ENCODE measurements at places on chromosomes 5 and 9.

- no peak for DNase-seq
Measured at GRCh38 chr9:136124976-136125692, 6.5 kb upstream of the TMEM250 start.

GRCh38 chr9:77011973-77012821 is 7.3 kb upstream of the FOXB2 start:
- peak; percentile 68 for DNase-seq

- DNase-seq, result peak; percentile 32
Measured at GRCh38 chr5:96963267-96963666, 27.4 kb downstream of the LNPEP start.

GRCh38 chr9:38718148-38718547 is 1.8 kb downstream of the FAM240B start:
- DNase-seq, result no peak

GRCh38 chr5:104199771-104200170 is 637.2 kb upstream of the NUDT12 start:
- DNase-seq, result no peak

GRCh38 chr5:9596171-9596780 is 33.9 kb downstream of the TAS2R1 start:
- DNase-seq, result no peak

GRCh38 chr9:137739371-137740309 is 120.8 kb downstream of the EHMT1 start:
- DNase-seq, result no peak

- DNase-seq, result peak; percentile 51
Measured at GRCh38 chr9:128124873-128125579, 2.5 kb downstream of the PTGES2 start.

GRCh38 chr9:70262948-70263347 is 4.2 kb downstream of the SMC5 start:
- no peak for DNase-seq

- no peak for DNase-seq
Measured at GRCh38 chr5:87686018-87686417, 273.3 kb upstream of the CCNH start.

DNA sequence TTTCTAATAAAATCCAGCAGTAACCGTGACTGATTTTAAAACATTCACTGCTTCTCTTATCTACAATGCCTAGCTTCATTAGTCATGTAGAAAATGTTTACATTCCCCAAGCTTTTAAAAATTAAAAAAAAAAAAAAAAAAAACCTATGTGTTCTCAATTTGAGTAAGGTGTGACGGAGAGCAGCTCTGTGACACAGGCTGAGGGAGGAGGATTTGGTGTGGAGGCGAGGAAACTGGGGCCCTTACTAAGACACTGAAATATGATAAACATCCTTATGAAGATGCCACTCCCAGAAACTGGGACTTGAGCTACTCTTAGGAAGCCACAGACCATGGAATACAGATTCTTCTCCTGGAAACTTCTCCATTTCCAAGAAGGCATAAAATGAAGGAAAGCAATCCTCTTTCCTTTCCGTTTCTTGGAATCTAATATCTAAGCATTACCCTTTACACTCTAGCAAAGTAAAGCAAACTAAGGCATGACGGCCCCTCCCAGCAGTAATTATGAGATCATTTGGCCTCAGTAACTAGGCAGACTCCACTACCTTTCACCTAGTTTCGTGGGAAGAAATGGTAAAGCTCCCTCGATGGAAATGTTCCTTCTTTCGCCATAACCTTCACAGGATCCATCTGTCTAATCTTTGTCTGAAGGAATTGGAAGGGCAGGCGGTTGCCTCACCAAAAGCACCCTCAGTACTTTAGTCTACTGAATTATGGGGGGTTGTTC is 23.5 kb downstream of the GRAMD2B start:
- no peak for DNase-seq

DNA sequence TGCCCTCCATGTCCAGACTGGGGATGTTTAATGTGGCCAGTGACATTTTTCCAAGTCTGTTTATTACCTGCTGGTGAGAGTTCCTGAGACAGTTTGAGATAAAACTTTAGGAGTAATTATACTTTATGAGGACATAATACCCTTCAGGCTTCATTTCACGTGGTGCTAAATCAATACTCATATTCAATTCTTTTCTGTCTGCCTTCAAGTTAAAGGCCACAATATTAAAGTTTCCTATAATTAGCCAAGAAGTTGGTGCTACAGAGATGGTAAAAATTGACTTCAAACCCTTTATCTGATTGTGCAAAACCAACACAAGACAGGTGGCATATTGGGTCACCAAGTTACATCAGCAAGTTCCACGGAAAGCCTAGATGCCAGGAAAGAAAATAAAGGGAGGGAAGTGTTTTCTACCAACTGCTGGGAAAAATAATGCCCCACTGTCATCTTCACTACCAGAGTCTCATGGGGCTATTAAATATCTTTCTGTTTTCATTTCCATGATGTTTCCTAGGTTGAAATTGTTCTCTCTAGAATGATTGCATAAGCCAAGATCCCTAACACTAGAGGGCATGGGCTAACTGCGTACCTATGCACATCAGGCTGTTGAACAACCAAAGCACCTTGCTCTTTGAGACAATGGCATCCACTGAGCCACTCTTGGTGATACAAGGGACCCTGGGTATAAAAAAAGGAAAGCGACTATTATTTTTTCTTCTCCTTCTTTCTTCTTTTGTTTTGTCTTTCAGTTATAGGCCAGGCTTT is 68.7 kb downstream of the INSYN2B start:
- DNase-seq, result no peak

- DNase-seq, result no peak
Measured at GRCh38 chr5:107889387-107889786, 218.7 kb upstream of the EFNA5 start.

DNA sequence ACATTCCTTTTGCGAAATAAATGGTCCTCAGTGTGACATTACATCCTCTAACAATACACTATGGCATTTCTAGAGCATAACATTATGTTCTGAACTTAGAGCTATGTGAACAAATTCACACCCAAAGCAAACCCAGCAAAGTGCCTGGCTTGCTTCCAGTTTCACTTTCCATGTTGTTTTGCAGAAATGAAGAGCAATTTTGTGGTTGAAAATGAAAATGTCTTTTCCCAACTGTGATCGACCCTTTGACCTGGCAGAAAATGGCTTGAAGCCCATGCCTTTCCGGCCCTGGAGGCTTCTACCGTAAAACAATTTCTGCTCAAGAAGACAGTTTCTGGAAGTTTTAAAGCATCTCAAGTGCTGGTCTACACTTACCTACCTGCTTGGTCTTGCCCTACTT is 344.7 kb upstream of the RGMB start:
- DNase-seq, result no peak

- no peak for DNase-seq
Measured at GRCh38 chr5:16921211-16921610, 14.9 kb downstream of the MYO10 start.

GRCh38 chr9:113807173-113808061 is 68.7 kb upstream of the ZNF618 start:
- peak; percentile 66 for DNase-seq

- no peak for DNase-seq
Measured at GRCh38 chr9:4242239-4242638, 57.6 kb downstream of the GLIS3 start.

DNA sequence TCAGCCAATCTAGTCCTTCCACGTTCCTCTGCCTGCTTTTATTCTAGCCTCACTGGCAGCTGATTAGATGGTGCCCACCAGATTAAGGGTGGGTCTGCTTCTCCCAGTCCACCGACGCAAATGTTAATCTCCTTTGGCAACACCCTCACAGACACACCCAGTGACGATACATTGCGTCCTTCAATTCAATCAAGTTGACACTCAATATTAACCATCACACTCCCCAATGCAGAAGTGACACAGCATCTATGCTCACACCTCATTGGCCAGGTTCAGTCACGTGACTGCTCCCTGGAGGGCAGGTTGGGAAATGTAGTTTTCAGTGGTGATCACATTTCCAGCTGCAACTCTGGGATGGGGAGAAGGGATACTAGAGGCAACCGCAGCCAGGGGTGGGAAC is 13.0 kb downstream of the SUSD3 start:
- no peak for DNase-seq

DNA sequence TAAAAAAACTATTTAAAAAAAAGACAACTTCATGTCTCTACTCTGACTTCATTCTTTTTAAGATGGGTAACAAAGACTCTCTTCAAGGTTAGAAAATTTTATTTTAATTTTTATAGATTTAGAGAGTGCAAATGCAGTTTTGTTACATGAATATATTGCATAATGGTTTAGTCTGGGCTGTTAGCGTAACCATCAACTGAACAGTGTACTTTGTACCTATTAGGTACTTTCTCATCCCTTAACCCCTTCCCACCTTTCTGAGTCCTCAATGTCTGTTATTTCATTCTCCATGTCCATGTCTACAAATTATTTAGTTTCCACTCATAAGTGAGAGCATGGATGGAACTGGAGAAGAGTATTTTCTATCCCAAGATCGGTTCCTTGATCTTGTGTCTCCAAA is 16.8 kb downstream of the TLR4 start:
- DNase-seq, result no peak

- DNase-seq, result no peak
Measured at GRCh38 chr5:58963361-58963760, 380.5 kb downstream of the RAB3C start.

DNA sequence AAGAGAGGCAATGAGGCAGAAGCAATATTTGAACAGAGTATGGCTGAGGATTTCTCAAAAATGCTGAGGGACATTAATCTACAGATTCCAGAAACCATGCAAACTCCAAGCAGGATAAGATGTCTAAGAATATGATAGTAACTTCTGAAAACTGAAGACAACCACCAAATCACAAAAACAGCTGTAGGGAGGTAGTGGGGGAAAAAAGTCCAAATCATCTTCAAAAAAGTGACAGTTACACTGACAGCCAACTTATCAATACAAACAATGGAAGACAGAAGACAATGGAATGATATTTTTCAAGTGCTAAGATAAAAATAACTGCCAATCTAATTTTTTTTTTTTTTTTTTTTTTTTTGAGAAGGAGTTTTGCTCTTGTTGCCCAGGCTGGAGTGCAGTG is 30.5 kb downstream of the CMYA5 start:
- DNase-seq, result no peak

DNA sequence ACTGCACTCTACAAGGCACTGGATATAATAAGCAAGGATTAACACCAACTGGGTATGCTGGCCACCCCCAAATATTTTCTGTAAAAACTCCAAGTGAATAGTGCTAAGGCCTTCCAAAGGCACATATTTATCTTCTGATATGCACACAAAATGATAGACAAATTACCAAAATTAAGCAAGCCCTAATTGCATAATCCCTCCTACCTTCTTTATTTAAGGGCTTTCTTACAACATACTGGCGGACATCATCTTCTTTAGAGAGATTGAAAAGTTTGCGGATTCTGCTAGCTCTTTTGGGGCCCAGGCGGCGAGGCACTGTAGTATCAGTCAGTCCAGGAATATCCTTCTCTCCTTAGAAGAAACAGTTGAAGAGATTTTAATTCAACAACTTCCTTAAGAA is 1.9 kb downstream of the RPS6 start:
- DNase-seq, result no peak

GRCh38 chr9:111937781-111938426 is 41.3 kb downstream of the UGCG start:
- DNase-seq, result peak; percentile 44

DNA sequence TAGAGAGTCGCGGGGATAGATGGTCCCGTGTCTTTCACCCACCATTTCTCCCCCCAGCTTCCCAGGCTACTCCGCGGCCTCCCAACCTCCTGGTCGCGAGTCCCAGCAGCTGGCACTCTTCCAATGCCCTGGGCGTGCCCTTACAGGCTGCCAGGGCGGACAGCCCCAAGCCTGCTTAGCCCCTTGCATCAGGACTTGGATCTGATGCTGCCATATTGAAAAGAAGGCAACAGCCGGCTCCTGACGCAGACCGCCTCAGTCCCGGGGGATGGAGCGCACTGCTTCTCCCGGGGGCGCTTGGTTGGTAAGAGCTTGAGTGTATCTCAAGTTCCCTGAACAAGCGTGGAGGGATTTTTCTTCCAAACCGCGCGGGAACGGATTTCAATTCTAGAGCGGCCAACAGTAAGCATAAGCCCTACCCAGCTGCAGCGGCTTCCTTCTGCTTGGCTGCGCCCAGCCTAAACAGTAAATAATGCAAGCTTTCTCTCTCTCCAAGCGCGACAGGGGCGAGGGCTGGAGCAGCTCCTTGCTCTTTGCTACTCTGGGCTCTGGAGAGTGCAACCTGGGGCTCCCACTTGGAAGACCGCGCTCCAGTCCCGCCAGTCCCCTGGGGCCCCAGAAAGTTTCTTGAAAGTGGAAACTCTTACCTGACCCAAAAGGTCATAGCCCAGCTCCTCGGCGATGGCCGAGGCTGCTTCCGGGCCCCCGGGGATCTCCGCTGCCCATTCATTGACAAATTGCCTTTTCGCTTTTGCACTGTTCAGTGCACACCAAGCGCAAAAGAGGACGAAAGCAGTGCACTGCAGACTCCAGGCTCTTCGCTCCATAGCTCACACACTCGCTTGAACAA is 607 bp downstream of the PCSK1 start:
- peak; percentile 51 for DNase-seq

GRCh38 chr9:137478613-137478961 is 19.5 kb upstream of the NSMF start:
- no peak for DNase-seq

GRCh38 chr9:82447343-82447742 is 458.8 kb downstream of the SPATA31D1 start:
- DNase-seq, result no peak

GRCh38 chr5:140602147-140602546 is 30.8 kb downstream of the CD14 start:
- no peak for DNase-seq

DNA sequence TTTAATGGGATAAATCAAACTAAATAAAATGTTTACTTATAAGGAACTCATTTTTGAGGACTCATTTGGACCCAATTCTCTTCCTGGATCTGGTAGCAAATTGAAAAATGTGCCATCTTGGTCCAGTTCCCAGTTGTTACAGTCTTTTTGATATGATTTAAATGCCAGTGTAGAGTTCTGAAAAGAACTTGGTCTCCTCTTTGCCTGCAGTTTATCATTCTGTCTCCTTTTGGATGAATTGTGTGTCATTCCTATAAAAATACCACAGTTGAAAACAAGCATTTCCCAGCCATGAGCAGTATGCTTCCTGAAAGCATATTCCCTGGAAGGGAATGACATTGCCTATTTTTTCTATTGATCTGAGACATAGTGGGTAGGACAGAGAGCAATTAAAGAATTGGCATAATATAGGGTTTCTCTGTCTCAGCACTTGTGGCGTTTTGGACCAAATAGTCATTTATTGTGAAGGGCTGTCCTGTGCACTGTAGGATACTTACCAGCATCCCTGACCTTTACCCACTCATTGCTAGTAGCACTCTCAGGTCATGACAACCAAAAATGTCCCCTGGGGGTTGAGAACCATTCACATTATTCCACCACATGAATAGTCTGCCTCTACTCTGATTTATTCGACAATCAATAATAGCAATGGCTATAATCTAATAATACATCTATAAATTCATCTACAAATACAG is 181.8 kb downstream of the NXNL2 start:
- DNase-seq, result no peak

DNA sequence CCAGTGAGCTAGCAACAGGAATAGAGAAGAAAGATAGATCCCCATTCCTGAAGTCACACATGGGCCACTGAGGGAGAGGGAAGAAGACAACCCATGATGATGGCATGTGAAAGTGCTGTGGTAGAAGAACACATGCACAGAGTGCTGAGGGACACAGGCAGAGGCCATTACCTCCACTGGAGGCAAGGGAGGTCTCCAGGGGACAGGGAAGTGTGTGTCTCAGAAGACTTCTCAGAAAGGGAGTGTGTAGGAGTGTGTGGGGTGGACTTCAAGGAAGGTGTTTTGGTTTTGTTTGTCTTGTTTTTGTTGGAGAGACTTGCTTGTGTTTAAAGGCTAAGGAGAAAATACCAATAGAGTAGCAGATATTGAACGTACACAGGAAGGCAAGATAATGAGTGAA is 77.0 kb upstream of the SMARCA2 start:
- no peak for DNase-seq
